ENCODE measurements at places on chromosomes 4 and X.

GRCh38 chr4:129146639-129147038, 50.7 kb downstream of the C4orf33 start:
- DNase-seq = no peak

GRCh38 chr4:80093563-80093962, 20.5 kb upstream of the ANTXR2 start:
- no peak for DNase-seq

GRCh38 chr4:77178560-77178959, 21.6 kb downstream of the CCNG2 start:
- DNase-seq = no peak

DNA sequence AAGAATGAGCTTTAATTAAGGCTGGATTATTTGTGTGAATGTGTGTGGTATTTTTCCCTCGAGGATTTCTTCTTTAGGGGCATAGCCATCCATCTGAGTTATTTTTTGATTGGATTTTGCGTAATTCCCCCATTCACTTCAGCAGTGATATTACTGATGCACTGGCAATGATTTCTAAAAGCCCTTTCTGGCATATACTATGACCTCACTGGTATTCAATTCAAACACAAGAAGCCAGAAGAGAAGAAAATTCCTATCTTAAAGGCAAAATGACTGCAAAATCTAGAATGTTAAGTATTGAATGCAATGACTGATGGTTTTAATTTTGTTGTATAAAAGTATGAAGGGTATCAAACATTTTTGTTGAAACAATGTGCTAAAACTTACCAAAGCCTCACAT, 71.1 kb upstream of the DDIT4L start:
- DNase-seq = no peak

- no peak for DNase-seq
Observed at GRCh38 chr4:164350061-164350460, 403.9 kb upstream of the SMIM31 start.

DNA sequence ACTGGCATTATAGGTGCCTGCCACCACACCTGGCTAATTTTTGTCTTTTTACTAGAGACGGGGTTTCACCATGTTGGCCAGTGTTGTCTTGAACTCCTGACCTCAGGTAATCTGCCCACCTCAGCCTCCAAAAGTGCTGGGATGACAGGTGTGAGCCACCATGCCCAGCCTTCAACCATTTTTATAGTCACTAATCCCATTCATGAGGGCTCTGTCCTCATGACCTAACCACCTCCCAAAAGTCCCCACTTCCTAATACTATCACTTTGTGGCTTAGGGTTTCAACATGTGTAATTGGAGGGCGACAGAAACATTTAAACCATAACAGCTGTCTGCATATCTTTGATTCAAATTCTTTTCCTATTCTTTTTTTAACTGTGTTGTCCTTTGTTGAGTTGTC, 229.6 kb upstream of the AGA start:
- no peak for DNase-seq

DNA sequence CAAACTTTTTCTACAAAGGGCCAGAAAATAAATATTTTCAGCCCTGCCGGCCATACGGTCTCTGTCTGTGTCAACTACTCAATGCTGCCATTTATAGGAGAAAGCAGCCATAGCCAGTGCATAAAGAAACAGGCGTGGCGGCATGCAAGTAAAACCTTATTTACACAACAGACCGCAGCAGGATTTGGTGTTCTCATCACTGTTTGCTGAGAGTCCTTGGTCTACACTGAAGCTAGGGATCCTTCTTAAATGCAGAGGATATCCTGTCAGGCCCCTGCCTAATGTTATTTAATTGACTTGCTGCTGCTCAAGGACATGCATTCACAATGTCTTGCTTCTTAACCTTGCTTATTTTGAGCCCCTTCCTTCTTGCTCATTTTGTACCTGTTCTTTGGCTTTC, 54.7 kb downstream of the CPE start:
- no peak for DNase-seq
